ENCODE measurements at places on chromosomes 6 and 20.

DNA sequence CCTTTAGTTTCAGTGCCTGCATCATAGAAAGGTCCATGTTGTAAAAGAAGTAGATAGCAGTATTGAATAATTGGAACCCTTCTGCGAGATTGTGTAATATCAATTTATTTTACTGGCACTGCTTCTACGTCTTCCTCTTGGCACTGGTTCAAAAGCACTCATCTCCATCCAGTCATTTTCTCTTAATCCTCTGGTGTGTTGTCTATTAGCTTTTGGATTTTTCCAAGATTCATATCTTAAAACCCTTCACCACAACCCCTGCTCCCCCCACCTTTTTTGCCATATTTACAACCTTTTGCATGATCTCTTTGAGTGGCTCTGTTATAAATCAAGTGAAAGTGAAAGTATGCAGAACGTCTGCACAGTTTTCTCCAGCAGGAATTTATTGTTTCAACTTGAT is 76.6 kb upstream of the HSF2 start:
- peak; percentile 32 for DNase-seq

DNA sequence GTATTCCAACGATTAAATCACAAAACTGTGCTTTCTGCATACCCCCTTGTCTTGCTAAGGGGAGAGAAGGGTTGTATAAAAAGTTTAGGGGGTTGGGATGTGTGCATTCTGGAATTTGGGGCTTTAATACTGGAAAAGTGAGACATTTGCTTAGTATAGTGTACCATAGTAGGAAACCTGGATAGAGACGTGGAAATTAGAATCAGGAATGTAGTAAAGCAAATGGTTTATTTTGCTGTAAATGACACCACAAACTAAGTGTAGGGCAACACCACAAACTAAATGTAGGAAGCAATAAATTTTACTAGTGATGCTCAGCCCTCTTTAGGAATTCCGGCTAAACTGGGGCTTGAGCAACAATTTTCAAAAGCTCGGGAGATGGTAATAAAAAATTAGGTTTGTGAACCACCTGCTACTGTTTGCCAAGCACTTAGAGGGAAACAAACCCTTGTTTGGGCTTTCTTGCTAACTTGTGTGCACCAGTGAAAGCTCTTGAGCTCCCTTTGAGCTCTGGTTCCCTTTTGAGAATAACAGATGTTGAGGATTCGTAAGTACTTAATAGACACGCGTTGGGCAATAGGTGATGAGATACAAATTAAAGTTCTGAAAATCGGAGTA is 13.8 kb downstream of the BRD2 start:
- DNase-seq: no peak

- no peak for DNase-seq
These were observed 1.1 kb downstream of the CD164 start for GRCh38 chr6:109381061-109381746.

- DNase-seq: no peak
These were observed 142.7 kb upstream of the GGTLC1 start for GRCh38 chr20:24131281-24131680.

DNA sequence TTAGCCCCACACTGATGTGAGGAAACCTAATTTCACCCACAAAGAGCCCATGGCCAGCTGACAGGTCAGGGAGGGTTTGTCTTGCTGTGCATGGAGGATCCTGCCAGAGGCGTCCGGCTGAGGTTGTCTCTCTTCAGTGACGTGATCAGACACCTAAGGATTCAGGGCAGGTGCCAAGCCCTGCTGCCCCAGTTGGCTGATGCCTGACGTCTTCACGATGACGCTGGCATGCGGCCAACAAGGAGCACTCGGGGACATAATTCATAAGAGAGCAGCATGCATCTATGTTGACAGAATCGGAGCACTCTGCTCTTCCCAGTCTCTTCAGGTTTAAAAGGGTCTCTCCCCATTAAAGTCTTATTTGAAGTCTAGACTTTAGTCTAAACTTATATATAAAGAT is 47.8 kb downstream of the PSMB1 start:
- no peak for DNase-seq

- DNase-seq: peak; percentile 35
These were observed 69.0 kb downstream of the BTBD9 start for GRCh38 chr6:38570750-38571149.

- DNase-seq: no peak
These were observed 18.7 kb downstream of the SRXN1 start for GRCh38 chr20:634148-634925.

GRCh38 chr6:156557251-156557910 is 219.8 kb upstream of the ARID1B start:
- peak; percentile 78 for DNase-seq

DNA sequence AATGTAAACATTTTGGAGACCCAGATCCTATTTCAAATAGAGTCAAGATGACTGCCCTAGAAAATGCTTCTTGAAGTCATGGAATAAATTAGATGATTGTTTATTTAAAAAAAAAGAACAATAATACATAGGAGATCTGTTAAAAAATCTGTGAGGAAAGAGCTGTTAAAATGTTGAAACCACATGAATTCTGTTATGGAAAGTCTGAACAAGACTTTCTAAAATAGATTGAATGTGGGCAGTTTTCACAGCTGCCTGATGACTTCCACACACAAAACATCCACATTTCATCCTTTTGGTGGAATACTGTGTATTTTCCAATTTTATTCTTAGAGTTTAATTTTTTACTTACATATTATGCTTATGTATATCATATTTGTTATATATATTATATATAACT is 186.1 kb downstream of the LAMA2 start:
- peak; percentile 5 for DNase-seq

DNA sequence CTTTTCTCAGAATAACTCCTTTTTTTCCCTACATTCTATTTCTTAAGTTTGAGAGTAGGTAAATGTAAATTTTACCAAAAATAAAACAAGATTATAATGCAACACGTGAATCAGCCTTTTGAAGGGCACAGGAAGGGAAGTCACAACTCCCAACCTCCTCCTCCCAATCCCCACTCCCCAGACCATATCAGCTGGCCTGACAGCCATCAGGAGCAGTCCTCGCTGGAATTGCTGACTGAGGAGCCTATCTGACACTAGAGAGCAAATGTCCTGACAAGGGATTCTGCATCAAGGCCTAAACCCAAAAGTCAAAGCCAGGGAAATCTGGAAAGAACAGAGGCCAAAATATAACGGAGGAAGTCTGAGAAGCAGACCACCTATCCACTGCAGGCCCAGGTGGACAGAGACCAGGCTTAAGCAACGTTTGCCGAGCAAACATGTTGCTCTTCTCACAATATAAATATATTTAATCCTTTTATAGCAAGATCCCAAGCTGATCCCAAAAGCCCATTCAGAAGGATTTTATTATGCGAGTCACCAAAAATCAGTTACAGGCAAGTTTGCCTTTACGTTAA is 2.5 kb downstream of the RRAGD start:
- no peak for DNase-seq

GRCh38 chr6:148535976-148536375 is 193.3 kb downstream of the SASH1 start:
- DNase-seq: peak; percentile 77

DNA sequence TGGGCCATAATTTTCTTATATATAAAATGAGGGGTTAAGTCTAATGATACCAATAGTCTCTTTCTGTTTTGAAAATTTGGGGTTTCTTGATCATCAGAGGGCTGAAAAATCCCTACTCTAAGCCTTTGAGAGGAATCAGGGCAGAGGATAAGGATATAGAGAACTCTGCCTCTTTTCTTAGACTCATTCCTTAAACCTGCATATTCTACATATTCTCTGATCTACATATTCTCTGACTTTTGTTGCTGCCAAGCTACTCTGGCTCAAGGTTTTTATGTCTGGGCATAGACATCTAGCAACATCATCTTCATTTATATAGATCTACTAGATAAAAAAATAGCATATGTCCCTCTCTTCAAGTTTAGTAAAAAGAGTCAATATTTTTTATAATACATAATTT is 71.2 kb downstream of the FLRT3 start:
- DNase-seq: no peak

- peak; percentile 76 for DNase-seq
These were observed 91.5 kb upstream of the SASH1 start for GRCh38 chr6:148250975-148251685.

DNA sequence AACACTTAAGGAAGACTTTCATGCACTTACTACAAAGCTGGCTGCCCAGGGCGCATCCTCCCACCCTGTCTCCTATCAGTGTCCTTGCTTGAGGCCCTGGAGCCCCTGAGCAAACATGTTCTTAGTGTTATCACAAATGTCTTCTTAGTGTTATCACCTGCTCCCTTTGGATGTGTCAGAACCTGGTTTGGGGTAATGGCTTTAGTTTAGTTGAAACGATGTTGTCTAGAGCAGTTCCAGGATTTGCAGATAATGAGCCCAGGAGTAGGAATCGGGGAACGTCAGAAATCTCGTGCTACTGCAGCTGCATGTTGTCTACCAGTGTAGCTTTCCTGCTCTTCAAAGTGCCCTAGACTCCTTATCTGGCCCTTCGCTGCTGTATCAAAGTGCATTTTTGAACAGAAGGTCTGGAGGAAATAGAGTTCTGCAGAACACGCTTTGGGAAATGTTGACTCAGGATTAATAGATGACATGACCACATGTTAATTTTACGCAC is 69.6 kb downstream of the PHACTR2 start:
- DNase-seq: no peak

GRCh38 chr6:81734500-81735150 is 17.9 kb downstream of the TENT5A start:
- no peak for DNase-seq

DNA sequence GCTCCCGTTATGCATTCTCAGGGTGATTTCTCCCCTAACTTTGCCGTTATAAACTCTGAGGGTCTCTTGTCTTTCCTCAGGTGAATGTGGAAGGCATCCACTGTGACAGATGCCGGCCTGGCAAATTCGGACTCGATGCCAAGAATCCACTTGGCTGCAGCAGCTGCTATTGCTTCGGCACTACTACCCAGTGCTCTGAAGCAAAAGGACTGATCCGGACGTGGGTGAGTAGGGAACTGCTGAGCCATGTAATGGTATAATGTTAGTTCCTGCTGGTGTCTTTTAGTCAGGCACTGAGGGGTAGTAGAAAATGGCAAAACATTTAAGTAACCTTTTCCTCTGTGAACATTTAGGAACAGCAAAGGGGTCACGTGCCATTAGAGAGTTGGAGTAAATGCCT is 395.4 kb downstream of the ARHGAP18 start:
- no peak for DNase-seq

GRCh38 chr6:135853986-135854385 is 2.5 kb downstream of the PDE7B start:
- no peak for DNase-seq

DNA sequence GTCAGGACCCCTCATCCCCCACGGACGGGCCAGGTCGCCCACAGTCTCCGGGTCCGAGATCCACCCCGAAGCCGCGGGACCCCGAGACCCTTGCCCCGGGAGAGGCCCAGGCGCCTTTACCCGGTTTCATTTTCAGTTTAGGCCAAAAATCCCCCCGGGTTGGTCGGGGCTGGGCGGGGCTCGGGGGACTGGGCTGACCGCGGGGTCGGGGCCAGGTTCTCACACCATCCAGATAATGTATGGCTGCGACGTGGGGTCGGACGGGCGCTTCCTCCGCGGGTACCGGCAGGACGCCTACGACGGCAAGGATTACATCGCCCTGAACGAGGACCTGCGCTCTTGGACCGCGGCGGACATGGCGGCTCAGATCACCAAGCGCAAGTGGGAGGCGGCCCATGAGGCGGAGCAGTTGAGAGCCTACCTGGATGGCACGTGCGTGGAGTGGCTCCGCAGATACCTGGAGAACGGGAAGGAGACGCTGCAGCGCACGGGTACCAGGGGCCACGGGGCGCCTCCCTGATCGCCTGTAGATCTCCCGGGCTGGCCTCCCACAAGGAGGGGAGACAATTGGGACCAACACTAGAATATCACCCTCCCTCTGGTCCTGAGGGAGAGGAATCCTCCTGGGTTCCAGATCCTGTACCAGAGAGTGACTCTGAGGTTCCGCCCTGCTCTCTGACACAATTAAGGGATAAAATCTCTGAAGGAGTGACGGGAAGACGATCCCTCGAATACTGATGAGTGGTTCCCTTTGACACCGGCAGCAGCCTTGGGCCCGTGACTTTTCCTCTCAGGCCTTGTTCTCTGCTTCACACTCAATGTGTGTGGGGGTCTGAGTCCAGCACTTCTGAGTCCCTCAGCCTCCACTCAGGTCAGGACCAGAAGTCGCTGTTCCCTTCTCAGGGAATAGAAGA is 978 bp downstream of the HLA-A start:
- DNase-seq: no peak

- DNase-seq: no peak
These were observed 211.4 kb upstream of the CDYL start for GRCh38 chr6:4564801-4565271.

- no peak for DNase-seq
These were observed 127.0 kb downstream of the PACRG start for GRCh38 chr6:162854734-162855191.

DNA sequence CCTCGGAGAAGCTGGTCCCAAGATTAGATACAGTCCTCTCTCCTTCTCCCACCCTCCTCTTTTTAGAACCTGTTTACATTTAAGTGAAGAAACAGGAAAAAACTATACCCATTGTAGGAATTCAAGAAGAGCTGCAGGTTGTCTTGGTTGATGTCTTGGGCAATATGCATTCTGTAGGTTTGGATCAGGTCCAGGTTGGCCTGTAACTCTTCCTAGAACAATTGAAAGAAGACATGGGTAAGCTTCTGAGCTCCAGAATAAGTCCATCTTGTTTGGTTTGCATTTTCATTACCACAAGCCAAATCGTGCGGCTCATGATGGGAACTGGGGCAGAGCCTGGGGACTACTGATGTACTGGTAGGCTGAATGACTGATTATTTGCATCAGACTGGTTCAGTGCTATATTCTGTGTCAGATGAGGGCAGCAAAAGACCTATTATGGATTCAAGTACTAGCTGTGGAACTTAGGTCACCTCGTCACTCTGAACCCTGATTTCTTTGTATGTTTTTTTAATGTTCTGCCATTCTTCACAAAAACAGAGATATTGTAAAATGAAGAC is 20.3 kb upstream of the SLA2 start:
- DNase-seq: peak; percentile 22

DNA sequence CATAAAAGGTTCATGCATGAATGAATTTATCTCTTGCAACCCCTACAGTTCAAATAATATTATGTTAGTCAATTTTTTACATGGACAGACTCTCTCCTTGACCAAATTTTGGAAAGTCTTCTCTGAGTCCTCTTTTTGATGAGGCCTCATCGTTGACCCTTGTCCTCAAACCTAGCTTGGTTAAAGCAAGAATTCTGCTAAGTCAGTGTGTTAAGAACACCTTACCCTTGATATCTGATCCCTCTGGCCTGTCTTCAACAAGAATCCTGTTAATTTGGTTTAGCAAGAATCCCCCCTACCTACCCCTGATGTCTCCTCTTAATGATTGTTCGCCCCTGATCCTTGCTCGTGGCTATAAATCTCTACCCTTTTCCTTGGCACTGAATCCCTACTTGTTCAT is 301.4 kb downstream of the LAMA2 start:
- no peak for DNase-seq

DNA sequence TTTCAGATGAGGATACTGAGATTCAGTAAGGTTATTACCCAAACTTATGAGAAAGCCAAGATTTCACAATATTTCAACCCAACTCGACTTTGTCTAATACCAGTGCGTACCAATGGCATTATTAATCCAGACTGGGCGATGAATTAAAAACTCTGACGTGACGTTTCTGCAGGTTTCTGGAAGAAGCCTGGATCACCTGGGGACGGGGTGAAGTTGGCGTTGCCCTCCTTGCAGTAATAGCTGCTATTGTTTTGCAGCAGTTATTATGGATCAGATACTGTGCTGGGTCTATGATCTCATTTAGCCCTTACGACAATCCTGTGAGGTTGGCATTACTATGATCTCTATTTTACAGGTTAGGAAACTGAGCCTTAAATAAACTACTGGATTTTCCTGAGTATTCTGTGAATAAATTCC is 569 bp upstream of the CDC5L start:
- DNase-seq: no peak

Measured in fibroblast of skin of scalp (primary cell).